Fibroblast of lung (primary cell): ENCODE measurements at places on chromosomes 7 and 10. TPM values are rescaled to one million over a fixed set of nuclear protein-coding genes. Genes with fewer than 3 reads are reported as not detected.

PKD2L1 gene
- total RNA-seq = not detected in 2 replicates

TAS2R4 gene
- total RNA-seq = 1.5 TPM in 2 replicates

SLIT1 gene
- total RNA-seq = under 0.01 and 0.17 TPM in 2 replicates

NPC1L1 gene
- total RNA-seq = under 0.01 TPM in 2 replicates

MEOX2 gene
- 0.50 and 1.5 TPM in 2 replicates for total RNA-seq

DENND2A gene
- total RNA-seq = 39.0 and 40.8 TPM in 2 replicates

AGBL3 gene
- total RNA-seq = 1.3 TPM in 2 replicates

ARMH3 gene
- 8.5 and 14.5 TPM in 2 replicates for total RNA-seq

ATRNL1 gene
- 0.33 and 1.0 TPM in 2 replicates for total RNA-seq

PDE1C gene
- 23.4 and 27.6 TPM in 2 replicates for total RNA-seq

OR2A7 gene
- total RNA-seq = 0.26 and 0.50 TPM in 2 replicates

PON1 gene
- not detected in 2 replicates for total RNA-seq

HTR5A gene
- total RNA-seq = not detected in 2 replicates

CDHR1 gene
- total RNA-seq = not detected in 2 replicates

WEE2 gene
- total RNA-seq = not detected in 2 replicates

MET gene
- total RNA-seq = 29.8 and 44.4 TPM in 2 replicates

KMT2C gene
- total RNA-seq = 24.1 and 32.4 TPM in 2 replicates

GHRHR gene
- not detected in 2 replicates for total RNA-seq

COL28A1 gene
- total RNA-seq = under 0.01 and 0.17 TPM in 2 replicates

MYOF gene
- total RNA-seq = 161 and 298 TPM in 2 replicates
